ENCODE measurements at places on chromosomes 7 and 10.
A peak's percentile ranks its signal among the peaks of the same experiment; 100 is the strongest.

DNA sequence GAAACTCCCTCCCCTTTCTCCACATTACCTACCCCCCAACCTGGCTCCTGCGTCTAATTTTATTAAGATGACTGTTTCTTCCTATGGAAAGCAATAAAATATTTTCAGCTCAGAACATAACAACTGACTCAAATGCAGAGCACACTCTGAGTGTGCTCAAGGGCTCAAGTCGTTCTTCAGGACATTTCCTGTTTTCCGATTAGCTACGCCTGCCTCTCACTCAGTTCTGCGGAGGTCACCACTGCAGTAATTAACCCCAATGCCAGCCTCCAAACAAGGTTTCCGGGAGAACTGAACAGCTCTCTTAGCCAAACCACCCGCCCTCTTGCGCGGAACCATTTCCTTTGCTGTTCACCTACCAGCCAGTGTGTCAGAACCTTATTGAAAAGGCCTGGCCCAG is 19.3 kb downstream of the MYOF start:
- no peak for DNase-seq

- DNase-seq: no peak
These were observed 121.0 kb downstream of the NEURL1 start for GRCh38 chr10:103614306-103615158.

- DNase-seq: no peak
These were observed 72.2 kb downstream of the MTURN start for GRCh38 chr7:30206942-30207341.

GRCh38 chr10:132875435-132875834 is 66.9 kb downstream of the CFAP46 start:
- DNase-seq: no peak

DNA sequence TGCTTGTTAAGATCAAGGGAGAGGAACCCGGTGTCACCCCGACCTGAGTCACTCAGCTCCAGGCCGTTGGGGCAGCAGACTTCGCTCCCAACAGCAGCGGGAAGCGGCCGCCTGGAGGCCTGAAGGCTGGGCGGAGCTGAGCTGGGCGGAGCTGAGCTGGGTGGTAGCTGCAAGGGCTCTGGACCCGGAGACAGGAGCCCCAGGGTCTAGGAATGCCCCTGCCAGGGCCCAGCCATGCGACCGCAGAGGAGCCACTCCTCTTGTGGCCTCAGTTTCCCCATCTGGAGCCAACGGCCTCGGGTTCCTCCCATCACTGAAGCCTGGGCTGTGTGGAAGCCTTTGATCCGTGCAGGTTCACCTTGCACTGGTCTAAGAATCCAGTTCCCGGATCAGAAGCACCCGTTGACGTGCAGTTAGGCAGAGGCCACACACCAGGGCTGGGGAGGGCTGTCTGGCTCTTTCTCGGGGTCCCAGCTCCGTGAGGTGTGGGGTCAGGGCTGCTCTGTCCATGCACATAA is 21.9 kb upstream of the DPYSL4 start:
- DNase-seq: no peak

GRCh38 chr7:101453617-101454016 is 90.9 kb downstream of the COL26A1 start:
- DNase-seq: no peak

GRCh38 chr7:2616387-2617324 is 15.1 kb upstream of the TTYH3 start:
- DNase-seq: no peak

GRCh38 chr10:22580711-22581110 is 133.7 kb downstream of the PIP4K2A start:
- no peak for DNase-seq

DNA sequence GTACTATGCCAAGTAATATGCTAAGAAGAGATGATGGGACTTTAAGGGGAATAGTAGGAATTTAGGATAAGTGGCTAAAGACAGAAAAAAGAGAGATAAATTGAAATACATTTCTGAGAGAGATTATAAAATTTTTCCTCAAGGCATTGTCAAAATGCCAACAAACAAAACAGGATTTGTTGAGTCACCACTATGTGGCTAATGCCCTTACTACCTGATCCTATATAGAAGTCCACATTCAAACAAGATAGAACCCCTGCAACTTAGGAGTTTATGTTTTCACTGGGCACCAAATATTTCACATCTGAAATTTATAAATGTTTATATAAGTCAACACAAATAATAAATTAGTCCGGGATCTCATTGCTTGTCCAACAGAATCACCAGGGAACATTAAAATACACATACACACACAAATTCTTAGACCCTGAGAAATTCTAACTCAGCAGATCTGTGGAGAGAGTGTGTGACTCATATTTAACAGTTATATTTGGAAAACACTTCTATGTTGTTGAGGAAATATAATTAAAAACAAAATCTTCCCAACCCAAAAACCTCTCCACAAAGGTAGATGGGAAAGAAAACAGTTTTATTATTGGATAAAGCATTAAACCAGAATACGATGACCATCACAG is 154.3 kb downstream of the PPP1R3A start:
- no peak for DNase-seq

DNA sequence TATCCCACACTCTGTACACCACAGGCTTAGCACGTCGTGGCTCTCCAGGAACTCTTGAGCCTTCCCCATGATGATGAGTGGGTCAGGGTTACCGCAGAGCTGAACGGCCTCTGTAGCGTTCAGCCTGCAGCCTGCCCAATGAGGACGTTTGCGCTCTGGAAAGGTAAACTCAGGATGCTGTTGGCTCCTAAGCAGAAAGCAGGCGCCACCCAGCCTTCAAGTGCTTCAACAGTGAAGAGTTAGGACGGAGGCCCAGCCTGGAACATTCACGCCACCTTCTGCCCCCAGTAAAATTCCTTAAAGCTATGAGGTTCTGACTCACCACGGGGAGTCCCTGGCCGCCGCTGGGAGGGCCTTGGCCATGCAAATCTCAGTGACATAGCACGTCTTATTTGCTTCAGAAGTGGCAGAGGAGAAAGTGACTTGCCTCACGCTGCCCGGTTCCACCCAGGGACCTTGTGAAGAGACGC is 161.5 kb upstream of the SH2B2 start:
- DNase-seq: peak; percentile 73

DNA sequence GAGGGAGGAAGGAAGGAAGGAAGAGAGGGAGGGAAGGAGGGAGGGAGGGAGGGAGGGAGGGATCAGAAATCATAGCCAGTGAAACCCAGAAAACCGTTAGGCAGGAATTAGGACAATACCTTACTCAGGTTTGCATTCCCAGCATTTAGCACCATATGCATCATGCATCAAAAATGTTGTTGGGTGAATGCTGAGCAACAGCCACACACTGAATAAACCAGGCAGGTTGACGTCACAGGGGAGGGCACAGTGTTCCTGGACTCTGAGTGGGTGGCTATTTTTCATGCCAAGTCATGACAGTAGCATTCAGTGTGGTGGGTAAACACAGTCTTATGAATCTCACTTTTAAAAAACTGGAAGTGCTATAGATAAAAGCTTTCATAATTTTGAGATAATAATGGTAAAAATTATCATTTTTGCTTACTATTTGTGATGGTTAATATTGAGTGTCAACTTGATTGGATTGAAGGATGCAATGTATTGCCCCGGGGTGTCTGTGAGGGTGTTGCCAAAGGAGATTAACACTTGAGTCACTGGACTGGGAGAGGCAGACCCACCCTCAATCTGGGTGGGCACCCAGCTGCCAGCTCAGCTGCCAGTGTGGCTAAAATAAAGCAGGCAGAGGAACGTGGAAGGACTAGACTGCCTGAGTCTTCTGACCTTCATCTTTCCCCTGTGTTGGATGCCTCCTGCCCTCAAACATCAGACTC is 199.1 kb upstream of the PRKCQ start:
- DNase-seq: peak; percentile 94

GRCh38 chr7:134907639-134908038 is 78.7 kb upstream of the AGBL3 start:
- DNase-seq: no peak

DNA sequence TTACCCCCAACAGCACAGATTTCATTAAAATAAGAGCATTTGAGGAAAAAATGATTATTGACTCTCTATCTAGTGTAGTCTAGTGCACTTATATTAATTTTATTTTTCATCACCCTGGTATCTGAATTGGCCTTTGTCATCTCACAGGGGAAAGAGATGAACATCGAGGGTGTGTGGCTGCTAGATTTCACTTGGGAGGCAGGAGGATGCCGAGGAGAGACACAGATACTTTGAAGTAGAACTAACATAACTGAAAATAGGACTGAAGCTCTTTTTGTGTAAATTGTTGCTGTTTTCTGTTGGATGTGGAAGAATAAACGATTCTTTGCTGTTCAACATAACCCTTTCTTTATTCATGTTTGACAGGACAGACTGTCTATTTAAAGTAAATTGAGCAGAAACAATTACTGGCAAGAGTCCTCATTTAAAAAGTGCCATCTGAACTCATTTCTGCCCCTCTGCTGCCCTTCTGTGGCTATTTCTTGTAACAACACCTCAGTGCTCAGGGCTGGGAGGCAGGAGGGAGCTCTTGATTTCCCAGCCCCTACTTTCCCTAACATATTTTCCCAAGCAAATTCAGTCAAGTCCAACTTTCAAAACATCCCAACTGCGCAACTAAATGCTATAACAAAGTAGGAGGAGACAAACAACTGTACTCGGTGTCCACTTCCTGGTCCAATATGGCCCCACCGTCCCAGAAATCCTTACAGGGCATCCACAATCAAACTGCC is 15.6 kb downstream of the LYZL1 start:
- DNase-seq: peak; percentile 26

DNA sequence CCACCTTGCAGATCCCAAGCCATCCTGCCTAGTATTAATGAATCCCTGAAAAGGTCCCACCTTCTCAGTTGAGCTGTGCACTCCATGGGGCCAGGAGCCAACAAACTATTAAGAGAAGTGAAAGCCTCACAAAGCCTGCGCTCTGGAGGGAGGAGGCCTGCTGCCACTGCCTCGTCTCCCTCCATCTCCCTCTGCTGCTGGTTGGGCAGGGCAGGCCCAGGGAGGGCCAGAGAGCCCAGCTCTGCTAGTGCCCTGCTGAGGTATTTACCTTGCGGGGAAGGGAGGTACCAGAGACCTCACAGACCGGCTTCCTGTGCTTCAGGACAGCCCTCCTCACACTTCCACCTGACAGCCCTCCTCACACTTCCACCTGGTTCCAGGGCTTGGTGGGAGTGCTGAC is 171.5 kb downstream of the SH3PXD2A start:
- DNase-seq: no peak

- DNase-seq: no peak
These were observed 12.8 kb upstream of the C10orf53 start for GRCh38 chr10:49666685-49667084.

DNA sequence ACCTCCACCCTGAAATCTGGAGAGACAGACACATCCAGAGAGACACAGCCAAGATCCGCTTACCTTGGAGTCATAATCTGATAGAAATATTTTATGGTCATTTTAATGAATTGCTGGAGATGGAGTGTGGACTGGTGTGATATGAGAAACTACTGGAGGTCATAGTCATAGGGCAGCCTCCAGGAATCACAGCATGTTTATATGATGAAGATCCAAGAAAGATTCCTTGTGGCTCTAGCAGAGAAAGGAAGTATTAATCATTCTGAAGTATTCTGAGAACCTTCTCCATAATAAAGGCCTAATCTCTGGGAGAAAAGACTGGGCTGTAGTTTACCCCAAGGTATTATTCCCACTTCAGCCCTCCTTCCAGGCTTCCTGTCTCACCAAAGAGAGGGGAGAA is 38.0 kb downstream of the POLR1F start:
- DNase-seq: no peak

GRCh38 chr10:78851647-78852046 is 217.1 kb upstream of the ZMIZ1 start:
- no peak for DNase-seq

GRCh38 chr10:92492748-92493240 is 81.1 kb downstream of the IDE start:
- no peak for DNase-seq

GRCh38 chr10:100725071-100725471 is 20.3 kb upstream of the PAX2 start:
- DNase-seq: no peak

DNA sequence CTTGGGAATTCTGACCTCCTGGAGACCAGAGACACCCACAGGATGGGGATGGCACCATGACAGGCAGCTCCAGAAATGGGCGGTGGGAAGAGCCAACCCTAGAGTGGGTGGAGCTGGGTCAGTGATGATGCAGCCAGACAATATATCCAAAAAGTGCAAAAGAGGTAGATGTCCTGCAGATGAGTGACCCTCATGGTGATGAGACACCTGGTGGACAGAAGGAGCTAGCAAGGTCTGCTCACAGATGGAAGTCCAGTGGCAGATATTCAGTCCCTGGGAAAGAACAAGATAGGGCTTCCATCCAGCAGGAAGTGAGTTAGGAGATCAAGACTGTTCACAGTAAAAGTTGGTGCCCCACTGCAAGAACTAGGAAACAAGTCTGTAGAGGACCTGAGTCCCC is 19.2 kb upstream of the GRB10 start:
- DNase-seq: no peak

- DNase-seq: no peak
These were observed 175.9 kb downstream of the ZMYND11 start for GRCh38 chr10:310976-311639.

DNA sequence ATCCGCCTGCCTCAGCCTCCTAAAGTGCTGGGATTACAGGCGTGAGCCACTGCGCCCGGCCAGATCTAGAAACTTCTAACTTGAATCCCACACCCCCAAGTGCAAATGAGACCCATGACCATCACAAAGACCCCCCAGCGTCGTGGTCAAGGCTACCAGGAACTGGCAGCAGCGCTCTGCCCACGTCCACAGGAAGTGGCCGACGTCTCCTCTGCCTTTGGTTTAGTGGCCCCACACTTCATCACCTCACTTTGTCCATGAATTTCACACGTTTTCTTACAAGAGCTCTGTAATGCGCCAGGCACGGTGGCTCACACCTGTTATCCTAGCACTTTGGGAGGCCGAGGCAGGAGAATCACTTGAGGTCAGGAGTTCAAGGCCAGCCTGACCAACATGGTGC is 53.5 kb upstream of the TNRC18 start:
- no peak for DNase-seq

DNA sequence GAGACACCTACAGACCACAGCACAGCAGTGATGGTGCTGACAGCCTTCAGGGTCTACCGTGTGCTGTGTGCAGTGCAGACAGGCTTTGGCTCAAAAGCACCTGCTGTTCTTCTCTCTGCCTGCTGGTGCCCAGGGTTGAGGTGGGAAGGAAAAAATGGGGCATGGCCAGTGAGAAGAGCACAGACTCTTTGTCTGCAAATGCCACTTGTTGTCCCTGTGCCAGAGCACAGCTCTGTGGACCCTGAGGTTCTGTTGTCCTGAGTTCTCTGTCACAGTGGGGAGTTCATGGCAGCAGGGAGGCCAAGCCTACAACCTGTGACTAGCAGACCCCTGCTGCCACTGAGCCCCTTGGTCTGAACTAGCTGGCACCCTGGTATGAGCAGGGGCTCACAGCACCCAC is 376.7 kb downstream of the GLRX3 start:
- no peak for DNase-seq

DNA sequence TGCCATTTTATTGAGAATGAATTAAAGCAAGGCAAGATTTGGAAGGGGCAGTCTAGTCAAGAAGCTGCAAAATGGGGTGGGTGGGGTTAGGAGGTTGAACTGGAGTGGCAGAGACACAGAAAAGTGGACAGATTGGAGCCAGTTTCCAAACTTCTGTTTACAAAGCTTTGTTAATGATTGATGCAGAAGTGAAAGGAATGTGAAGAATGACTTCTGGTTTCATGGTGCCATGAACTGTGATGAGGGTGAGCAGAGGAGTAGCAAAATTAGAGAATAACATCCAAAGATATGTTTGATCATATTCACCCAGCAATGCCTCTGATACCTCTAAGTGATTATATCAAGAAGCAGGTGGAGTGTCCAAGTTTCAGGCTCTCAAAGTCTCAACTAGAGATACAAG is 1118.0 kb upstream of the C7orf33 start:
- DNase-seq: no peak
